HAP-1 (cell line): ENCODE measurements at places on chromosomes 4 and X.

DNA sequence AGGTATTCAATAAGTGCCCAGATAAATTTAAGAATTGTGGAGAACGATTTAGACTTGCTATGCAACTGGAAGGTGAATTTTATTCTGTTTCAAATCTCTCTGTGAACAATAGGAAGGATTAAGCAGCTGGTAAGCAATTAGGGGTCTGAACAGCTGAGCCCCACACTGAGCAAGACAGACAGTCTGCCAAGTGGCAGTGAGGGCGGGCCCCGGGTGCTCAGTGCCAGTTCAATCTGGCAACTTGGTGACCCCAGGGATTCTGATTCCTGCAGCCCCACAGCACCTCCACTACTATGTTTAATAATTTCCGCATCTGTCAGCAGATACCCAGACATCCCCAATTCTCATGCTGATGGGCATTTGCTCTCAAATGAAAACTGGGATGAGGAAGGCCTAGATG lies 317.3 kb downstream of the PPP1R2C start:
- no peak for DNase-seq

- no peak for DNase-seq
These were observed 152.0 kb downstream of the IL15 start for GRCh38 chr4:141788169-141788915.

GRCh38 chr4:125784741-125785140 lies 470.0 kb downstream of the FAT4 start:
- no peak for DNase-seq

- no peak for DNase-seq
These were observed 56.7 kb upstream of the RASSF6 start for GRCh38 chr4:73676861-73677323.

- no peak for DNase-seq
These were observed 32.8 kb upstream of the IL13RA1 start for GRCh38 chrX:118694638-118695037.

DNA sequence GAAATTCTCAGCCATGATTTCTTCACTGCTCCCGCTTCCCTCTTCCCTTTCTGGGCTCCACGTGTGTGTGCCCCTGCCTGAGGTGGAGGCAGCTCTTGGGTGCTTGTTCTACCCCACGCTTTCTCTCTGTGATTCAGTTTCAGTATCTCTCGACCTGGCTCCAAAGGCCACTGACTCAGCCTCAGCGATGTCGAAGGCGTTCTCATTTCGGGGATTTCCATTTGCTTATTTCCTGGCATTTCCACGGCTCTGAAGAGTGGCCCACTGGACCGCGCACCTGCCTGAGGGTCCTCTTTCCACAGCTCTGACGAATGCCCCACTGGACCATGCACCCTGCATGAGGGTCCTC lies 52.4 kb downstream of the GAK start:
- no peak for DNase-seq

GRCh38 chrX:155535866-155536265 lies 76.9 kb downstream of the TMLHE start:
- DNase-seq, result no peak

- no peak for DNase-seq
These were observed 341 bp upstream of the PRPS2 start for GRCh38 chrX:12790885-12791256.

DNA sequence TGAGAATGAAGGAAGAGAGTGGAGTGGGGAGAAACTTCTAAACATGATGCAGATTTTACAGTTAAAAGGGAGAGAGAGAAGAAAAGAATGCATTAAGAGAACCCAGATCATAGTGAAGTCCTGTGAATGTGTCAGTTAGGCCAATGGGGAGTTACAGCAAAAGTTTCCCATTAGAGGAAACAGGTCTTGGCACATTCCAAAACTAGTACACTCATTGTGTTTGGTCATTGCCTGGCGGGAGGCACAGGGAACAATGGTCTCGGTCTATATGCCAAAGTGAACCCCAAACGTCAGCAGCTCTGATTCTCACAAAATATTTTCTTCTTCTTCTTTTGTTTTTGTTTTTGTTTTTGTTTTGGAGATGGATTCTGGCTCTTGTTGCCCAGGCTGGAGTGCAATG lies 284.5 kb upstream of the CTSO start:
- DNase-seq, result no peak

DNA sequence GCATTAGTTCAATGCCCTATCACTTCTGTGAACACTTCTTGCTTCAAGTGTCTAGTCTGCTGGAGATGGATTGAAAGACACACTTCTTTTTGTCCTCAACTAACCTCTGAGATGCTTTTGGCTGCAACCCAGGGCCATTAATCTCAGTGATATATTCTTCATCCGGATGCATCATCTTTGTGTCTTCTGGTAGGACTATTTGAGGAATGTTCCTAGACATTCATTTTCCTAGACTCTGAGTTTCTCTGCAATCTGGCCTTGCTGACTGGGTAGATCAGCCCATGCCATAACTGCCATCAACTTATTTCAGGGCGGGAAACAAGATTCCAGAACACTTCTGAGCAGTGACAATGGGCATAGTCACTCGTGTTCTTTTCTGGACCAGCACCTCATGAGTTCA lies 329.4 kb downstream of the PDGFC start:
- no peak for DNase-seq

DNA sequence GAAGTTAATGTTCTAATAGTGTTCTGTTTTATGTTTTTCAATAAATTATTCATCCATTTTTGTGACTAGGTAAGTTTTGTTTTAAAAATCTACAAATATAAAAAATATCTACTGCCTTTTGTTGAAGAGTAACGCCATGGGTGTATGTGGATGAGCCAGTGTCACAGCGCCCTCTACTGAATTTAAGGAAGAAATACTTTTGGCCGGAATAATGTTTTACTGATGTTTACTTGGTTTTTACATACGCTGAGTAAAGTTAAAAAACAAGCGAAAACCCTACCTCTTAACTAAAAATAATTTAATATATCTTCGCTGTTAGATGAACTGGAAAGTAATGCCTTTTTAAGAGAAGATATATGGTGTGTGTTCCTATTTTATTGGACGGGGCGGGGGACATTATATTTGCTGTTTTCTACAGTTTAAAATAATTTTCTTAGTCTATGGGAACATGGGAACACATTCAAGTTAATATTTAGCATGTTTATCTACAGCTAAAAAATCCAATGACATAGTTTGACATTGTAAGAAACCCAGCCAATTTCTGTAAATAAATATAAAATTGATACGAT lies 86.1 kb downstream of the CPE start:
- DNase-seq, result peak; percentile 50

- DNase-seq, result no peak
These were observed 18.3 kb downstream of the PCGF3 start for GRCh38 chr4:723751-724530.

DNA sequence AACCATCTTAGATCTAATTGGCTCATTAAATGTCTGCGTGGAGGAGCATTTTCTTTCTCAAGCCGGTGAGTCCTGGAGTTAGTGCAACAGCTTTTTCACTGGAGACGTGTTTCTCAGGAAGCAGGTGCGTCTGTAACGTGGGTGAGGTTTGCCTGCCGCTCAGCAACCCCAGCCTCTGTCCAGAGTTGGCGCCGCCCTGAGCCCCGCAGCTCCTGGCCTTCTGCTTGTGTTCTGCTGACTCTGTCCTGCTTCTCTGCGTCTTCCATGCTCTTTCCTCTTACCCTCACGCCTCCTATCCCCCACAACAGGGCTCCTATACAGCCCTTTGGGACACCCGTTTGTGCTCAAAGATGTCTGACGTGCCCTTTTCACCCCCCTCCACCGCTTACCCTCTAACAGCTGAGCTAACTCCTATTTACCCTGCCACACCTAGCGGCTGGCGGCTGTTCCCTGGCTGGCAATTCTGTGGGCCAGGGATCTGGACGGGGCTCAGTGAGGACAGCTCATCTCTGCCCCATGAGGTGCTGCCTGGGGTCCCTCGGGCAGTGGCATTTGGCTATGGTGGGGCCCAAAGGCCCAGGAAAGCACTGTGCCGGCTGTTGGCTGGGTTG lies 18.8 kb downstream of the DOK7 start:
- no peak for DNase-seq

- DNase-seq, result no peak
These were observed 87.2 kb downstream of the FAM13A start for GRCh38 chr4:88969746-88970145.

GRCh38 chrX:102517326-102517725 lies 787 bp upstream of the TMSB15A start:
- DNase-seq, result peak; percentile 63

GRCh38 chrX:71543316-71543715 lies 10.4 kb downstream of the OGT start:
- DNase-seq, result no peak

DNA sequence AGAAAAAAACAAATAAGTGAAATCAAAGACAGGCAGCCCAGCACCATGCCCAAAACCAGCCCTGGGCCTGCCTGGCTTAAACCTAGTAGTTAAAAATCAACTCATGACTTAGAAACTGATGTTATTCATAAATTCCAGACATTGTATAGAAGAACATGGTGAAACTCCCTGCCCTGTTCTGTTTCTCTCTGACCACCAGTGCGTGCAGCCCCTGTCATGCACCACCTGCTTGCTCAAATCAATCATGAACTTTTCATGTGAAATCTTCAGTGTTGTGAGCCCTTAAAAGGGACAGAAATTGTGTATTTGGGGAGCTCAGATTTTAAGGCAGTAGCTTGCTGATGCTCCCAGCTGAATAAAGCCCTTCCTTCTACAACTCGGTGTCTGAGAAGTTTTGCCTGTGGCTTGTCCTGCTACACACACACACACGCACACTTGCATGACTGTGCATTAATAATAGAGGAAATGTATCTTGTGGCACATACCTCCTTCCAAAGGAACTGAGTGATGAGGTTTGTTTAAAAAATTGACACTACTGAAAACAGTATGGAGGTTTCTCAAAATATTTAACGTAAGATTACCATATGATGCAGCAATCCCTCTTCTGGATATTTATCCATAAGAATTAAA lies 39.2 kb upstream of the UGT2B7 start:
- no peak for DNase-seq

DNA sequence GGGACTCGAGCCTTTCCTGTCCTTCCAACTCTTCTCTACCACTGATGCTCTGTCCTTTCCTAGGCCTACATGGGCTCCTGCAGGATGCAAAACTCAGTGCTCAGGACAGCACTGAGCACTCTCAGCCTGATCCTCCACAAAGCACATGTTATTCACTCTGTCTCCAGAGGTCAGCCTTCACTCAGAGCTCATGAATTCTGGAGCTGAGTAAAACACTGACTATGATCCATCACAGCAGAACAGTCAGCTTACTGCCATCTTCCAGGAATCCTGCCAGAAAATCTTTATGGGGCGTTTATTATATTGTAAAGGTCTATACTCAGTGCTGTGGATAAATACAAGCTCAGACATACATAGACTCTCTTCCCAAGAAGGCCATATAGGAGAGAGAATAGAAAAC lies 121.5 kb upstream of the CPEB2 start:
- no peak for DNase-seq

GRCh38 chr4:42159271-42160001 lies 7.0 kb upstream of the BEND4 start:
- no peak for DNase-seq

GRCh38 chr4:130359542-130359941 lies 1263.6 kb downstream of the C4orf33 start:
- no peak for DNase-seq

- DNase-seq, result no peak
These were observed 32.2 kb upstream of the CCKAR start for GRCh38 chr4:26522478-26522877.

GRCh38 chrX:114015966-114016365 lies 567.9 kb upstream of the HTR2C start:
- no peak for DNase-seq

- no peak for DNase-seq
These were observed 9.5 kb downstream of the GAB1 start for GRCh38 chr4:143346206-143346605.
